ENCODE measurements at places on chromosomes 1 and 21. TPM values are rescaled to one million over a fixed set of nuclear protein-coding genes. Genes with fewer than 3 reads are reported as not detected.

ZNF644 gene
- 38.7 TPM for total RNA-seq

LCE3D gene
- not detected for total RNA-seq

LRRC39 gene
- total RNA-seq, result 0.40 TPM

GNAI3 gene
- 14.0 TPM for total RNA-seq

MEF2D gene
- 57.3 TPM for total RNA-seq

MPZL1 gene
- total RNA-seq, result 99.4 TPM

TSPAN1 gene
- 0.37 TPM for total RNA-seq

GPR52 gene
- 2.2 TPM for total RNA-seq

NUP210L gene
- total RNA-seq, result not detected

TSSK3 gene
- total RNA-seq, result 1.1 TPM

RGS8 gene
- total RNA-seq, result not detected

ATP1A4 gene
- not detected for total RNA-seq

CFAP298 gene
- 36.0 TPM for total RNA-seq

OLIG2 gene
- not detected for total RNA-seq

DENND2C gene
- 0.22 TPM for total RNA-seq

ITGB2 gene
- 0.65 TPM for total RNA-seq

GPR37L1 gene
- total RNA-seq, result not detected

HAO2 gene
- total RNA-seq, result not detected

IVNS1ABP gene
- total RNA-seq, result 75.3 TPM
